Memory B cell (primary cell): ENCODE measurements at places on chromosomes 6 and 20.
A peak's percentile ranks its signal among the peaks of the same experiment; 100 is the strongest.

DNA sequence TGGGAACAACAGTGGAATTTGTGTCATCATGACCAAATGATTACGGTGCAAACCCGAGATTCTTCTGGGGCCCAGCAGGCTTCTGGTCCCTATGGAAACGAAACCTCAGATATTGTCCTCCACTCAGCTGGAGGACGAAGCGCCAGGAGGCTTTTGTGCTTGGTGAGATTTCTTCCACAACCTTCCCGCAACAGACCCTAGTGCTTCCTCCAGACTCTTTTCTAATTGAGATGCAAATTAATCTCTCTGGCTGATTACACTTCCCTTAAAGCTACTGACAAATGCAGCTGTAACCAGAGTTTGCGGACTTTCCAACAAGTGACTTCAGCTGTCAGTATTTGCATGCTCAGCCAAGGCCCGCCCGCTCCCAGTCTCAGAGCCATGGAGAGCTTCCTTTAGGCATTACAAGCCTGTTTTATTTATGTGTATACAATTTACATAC is 96.0 kb downstream of the INSM1 start:
- no peak for DNase-seq

- DNase-seq: no peak
Observed at GRCh38 chr6:43986177-43986825, 141.0 kb downstream of the MRPL14 start.

DNA sequence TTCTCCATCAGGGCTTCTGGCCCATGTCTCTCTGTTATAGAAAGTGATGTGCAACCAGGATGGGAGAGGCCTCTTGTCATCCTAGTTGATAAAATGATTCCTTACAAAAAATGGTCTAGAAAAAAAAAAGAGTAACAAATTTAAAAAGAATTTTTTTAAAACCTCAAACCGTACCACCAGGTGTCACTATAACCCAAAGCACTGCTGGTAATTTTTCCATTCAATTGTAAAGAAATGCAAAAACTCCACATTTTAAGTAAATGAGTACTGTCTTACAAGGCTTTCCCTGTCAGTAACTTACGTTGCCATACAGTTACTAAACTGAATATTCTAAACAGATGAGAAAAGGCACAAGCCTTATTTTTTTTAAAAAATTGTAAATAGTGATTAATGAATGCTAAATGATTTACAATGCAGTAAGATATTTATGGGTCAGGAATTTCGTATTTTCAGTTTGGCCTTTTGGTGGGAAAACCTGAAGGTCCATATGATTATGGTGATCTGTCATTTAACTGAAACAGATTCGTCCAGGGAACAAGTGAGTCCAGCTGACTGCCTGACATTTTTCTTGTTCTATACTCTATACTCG is 95.4 kb downstream of the OGFRL1 start:
- peak; percentile 14 for DNase-seq

DNA sequence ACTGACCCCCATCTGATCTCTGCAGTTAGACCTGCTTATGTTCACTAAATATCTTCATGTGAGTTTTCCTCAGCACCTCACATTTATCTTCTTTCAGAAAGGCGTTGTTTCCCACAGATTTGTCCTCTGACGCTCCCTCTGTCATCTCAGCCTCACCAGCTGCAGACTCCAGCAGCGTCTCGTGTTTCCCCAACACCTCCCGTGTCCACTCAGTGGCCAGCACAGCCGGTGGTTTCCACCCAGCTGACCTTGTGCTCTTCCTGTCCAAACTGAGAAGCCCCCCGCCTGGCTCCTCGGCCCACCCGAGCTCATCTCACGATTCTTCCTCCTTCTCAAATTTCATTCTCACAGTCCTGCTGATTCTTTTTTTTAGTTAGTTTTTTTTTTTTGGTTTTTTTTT is 12.5 kb downstream of the ERMARD start:
- no peak for DNase-seq

- DNase-seq: no peak
Observed at GRCh38 chr6:95519228-95520037, 57.9 kb upstream of the MANEA start.

DNA sequence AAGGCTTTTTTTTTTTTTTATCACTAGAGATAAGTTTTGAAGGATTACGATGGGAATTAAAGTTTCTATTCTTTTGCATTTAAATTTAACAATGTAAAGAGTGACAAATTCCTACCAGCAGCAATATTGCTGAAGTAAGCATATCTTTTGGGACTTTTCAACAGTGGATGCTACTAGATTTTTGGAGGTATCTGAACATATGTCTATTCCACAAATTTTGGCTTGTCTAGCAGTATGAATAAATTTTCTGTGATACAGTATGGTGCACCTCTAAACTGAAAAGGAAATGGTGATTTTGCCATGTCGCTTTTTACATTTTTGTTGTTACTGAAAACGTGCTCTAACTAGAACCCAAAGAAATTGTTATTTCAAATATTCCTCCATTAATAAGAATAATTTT is 368.3 kb upstream of the MANEA start:
- no peak for DNase-seq

DNA sequence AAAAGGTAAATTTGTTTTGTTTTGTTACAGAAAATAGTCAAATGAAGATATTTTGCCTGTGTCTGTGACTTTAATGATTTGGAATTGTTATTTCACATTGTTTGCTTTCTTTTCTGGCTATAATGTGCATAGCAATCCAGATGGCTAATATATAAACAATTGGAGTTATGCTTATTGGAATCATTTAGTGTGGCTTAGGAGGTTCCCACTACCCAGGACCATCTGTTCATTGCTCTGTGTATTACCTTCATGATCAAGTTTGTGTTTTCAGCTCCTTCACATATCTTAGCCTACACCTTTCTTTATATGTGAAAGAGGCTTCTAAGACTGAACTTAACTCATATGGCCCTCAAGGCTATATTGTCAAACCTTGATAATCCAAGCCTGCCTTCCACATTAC is 232.9 kb downstream of the BCKDHB start:
- no peak for DNase-seq
